ENCODE measurements at places on chromosomes 7 and 10.

- peak; percentile 45 for DNase-seq
Measured at GRCh38 chr7:35032166-35032565, 5.1 kb downstream of the DPY19L1 start.

GRCh38 chr10:93143281-93143680, 69.6 kb downstream of the CYP26A1 start:
- no peak for DNase-seq

DNA sequence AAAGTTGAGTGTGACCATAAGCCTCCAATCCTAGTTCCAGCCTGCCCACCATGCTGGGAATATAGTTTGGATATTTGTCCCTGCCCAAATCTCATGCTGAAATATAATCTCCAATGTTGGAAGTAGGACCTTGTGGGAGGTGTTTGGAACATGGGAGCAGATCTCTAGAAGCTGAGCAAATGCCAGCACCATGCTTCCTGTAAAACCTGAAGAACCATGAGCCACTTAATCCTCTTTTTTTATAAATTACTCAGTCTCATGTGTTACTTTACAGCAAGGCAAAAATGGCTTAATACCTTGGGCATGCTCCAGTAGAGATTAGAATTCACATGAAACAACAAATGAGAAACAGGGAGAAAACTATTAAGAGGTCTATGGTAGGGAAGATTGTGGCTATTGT, 27.2 kb downstream of the STEAP1 start:
- no peak for DNase-seq

- no peak for DNase-seq
Measured at GRCh38 chr7:71817916-71818315, 594.2 kb downstream of the CALN1 start.

DNA sequence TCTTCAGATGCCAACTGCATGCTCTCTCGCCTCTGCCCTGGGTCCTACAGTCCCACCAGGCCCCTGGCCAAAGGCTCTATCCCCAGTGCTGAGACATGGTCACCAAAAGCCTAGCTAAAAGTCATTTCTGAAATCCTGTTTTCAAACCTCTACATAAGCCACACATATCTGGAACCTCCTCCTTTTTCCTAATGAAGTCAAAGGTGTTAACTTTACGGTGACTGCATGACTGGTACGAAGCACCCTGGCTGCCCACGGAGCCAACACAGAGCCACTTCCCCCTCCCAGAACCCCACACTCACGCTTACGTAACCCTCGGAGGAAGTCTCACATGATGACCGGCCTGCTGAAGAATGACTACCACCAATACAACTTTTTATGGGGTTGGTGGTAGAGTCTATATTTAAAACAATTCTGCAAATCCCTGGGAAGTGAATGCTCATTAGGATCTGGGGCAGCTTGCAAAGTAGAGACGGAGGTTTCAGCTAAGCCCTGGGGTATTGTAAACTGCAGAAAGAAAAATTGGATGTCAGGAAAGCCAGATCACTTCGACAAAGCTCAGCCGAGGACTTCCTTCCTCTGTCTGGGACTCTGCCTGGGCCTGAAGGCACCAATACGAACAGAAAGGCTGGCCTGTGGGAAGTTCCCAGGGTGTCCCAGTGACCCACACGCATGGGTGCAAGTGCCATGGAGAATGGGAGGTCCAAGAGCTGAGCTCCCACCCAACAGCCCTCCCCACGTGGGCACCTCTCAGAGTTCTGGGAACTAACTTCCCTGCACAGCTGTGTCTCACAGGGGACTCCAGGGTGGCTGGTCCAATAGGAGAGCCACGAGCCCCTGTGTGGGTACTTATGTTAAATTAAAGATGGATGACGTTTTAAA, 50.7 kb downstream of the PDGFA start:
- DNase-seq, result no peak

DNA sequence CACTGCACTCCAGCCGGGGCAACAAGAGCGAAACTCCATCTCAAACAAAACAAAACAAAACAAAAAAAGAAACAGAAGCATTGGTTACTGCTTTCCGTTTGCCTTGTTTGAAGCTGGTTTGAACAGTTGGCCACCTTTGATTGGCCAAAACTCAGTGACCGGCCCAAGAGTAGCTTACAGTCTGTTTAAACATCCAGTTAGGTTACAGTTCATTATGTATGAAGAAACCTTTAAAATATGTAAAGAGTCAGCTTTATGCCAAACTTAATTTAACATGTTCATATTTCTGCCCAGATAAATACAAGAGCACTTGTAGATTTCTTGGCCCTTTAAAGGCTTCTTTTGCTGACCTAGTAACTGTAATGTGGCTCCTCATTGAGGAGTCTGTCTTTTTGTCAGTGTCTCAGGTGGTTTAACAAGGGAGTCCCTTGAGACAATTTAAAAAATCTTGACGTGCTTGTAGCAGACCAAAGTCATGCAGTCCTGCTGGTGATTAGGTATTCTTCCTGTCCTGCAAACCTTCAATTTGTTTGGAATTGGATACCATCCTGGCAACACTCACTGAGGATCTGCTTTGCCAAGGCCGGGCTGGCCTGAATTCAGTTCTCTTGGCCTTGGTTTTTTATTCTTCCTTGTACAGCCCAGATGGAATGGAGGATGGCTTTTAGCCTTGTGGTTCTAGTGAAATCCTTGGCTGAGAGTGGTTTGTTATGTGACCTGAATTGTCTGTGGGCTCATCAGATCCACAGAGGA, 128.9 kb downstream of the PLXDC2 start:
- DNase-seq, result no peak

GRCh38 chr10:23379686-23380085, 35.1 kb upstream of the C10orf67 start:
- DNase-seq, result no peak

DNA sequence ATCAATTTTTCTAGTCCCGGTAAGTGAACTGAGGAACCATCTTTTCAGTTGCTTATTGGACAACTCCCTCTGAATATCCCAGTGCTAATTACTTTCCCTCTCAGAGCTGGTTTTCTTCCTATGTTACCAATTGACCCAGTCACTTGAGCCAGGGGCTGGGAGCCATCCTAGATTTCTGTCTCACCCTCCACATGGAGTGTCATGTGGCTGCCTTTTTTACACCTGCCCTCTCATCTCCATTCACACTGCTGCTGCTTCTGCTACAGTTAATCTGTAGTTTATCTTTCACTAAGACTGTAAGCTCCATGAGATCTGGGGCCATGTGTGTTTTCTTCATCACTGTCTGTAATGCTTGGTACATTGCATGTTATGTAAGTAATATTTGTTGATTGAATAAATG, 35.8 kb downstream of the VCL start:
- no peak for DNase-seq

DNA sequence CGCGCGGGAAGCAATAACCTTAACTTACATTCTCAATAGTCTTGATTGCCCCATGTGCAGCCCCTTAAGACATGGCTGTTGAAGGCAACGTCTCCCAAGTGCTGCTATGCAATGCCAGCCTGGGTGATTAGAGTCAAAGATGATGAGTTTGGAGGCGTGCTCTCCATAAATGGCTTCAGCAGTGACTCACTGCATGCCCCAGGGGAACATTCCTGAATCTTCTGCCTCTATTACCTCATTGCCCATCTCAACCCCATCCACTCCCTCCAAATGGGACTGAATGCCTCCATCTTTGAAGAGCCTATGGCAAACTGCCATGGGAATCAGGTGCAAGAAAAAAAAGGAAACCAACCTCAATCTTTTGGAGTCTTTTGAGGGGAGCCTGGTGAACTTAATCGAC, 282.8 kb downstream of the SNX10 start:
- peak; percentile 43 for DNase-seq

DNA sequence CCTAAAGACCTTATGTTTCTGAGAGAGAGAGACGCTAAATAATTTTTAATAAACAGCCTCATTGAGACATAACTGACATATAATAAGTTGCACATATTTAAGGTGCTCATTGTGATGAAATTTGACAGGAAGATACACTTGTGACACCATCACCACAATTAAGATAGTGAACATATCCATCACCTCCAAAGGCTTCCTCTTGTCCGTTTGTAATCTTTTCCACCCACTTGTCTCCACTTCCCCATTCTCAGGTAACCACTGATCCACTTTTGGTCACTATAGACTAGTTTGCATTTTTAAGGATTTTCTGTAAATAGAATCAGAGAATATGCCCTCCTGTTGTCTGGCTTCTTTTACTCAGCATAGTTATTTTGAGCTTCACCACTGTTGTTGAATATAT, 195.1 kb upstream of the WDR11 start:
- no peak for DNase-seq

- no peak for DNase-seq
Measured at GRCh38 chr10:24929056-24929544, 23.3 kb downstream of the PRTFDC1 start.

GRCh38 chr10:86716466-86716865, 40.0 kb upstream of the BMPR1A start:
- no peak for DNase-seq

DNA sequence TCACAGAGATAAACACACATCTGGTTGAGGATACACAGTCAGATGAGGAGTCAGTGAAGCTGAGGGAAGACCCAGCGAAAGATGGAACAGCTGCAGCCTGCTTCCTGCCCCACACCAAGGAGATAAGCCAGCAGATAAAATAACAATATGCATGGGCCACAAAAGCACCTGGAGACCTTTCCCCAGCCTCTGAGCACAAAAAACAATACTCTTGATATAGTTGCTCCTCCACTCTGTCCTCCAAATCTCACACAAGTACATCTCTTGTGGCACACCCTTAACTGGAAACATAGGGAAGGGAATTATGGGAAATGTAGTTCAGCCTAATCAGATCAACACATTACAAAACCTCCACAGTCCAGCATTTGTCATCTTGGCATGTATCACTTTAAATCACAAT, 9.7 kb upstream of the FHIP2A start:
- DNase-seq, result no peak

DNA sequence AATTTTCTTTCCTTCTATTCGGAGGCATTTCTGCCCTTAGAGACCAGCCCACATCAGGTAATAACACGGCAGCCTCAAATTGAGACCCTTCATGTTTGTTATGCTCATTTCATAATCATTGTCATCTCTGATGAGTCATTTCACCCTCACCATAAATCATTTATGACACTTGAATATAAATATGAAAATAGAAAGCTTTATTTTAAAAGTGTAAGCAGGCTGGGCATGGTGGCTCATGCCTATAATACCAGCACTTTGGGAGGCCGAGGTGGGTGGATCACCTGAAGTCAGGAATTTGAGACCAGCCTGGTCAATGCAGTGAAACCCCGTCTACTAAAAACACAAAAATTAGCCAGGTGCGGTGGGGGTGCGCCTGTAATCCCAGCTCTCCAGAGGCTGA, 57.4 kb upstream of the EGFR start:
- no peak for DNase-seq

- no peak for DNase-seq
Measured at GRCh38 chr7:157904211-157904865, 567.5 kb downstream of the DNAJB6 start.

DNA sequence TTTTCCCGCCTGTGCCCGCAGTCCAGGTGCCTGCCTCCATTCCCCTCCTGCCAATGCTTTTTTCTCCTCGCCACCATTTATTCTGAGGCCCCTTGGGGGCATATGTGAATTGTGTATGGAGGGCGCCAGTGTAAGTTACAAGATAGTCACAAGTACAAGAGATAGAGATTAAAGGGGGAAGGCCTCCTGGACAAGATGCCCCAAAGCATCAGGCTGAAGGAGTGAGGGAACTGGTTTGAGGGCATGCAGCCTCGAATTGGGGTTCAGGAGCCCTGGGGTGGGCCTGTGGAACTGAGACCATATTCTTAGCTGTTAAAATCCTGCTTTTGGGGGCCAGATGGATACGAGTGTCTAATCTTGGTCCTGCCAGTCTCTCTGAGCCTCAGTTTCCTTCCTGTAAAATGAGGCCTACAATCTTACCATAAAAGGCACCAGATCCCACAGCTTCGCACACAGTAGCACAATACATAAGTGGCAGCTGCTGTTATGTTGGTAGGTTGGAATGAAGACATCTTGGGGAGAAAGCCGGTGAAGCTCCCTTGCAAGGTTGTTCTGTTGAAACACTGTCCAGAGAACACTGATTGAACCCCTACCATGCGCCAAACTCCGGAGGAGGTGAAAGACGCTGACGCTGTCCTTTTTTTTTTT, 545 bp upstream of the COMTD1 start:
- no peak for DNase-seq

- DNase-seq, result no peak
Measured at GRCh38 chr7:25765110-25765655, 386.8 kb upstream of the NFE2L3 start.
